ENCODE measurements at places on chromosomes 16 and 17.
A peak's percentile ranks its signal among the peaks of the same experiment; 100 is the strongest.

- no peak for DNase-seq
Observed at GRCh38 chr16:89115216-89115861, 21.7 kb downstream of the ACSF3 start.

DNA sequence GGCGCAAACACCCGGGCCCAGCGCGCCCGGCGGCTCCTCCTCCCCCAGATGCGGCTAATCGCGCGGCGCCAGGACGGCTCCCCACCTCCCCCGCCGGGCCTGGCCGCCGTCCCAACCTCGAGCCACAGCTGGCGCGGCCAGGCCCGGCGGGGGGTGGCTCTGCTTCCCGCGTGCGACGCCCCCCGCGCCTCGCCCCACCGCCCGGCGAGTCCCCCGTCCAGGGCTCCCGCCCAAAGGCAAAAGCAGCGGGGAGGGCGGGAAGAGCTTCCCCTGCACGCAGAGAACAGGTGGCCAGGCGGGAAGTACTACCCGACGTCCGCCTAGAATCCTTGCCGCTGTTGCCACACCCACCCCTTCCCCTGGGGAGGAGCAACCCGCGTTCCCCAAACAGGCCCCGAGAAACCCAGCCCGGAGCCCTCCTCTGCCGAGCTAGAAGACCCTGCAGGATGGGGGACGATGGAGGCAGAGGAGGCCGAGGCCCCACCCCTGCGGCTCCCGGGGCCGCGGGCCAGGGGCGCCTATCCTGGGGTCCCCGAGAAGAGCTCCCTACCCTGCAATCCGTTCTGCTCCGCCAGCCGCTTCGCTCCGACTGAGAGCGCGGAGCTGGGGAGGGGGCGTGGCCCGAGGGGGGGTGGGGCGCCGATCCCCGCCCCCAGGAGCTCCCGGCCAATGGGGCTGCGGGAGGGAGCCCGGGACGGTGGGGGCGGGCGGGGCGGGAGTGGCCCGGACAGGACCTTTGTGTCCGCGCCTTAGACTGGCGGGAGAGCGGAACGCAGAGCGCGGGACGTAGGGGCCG, at the start of gene CARHSP1:
Gene CARHSP1, minus strand, starts transcription at position 591 of the 796 bp plus-strand sequence. CDS start 9,678 bp downstream, outside the sequence.
- DNase-seq, result peak; percentile 93

- DNase-seq, result no peak
Observed at GRCh38 chr16:77225182-77225581, 26.0 kb downstream of the SYCE1L start.

DNA sequence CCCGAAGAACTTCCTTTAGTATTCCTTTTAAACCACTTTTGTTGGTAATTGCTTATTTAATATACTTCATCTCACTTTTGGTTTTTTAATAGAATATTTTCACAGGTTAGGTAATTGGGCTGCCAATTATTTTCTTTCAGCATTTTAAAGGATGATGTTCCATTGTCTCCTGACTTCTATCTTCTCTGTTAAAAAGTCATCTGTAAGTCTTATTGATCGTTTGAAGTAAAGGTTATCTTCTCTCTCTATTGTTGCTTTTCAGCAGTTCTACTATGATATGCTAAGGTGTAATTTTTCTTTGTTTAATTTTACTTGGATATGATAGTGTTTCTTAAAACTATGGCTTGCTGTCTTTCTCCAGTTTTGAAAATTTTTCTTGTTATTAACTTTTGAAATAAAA, 307.5 kb downstream of the MAP2K4 start:
- DNase-seq, result no peak

GRCh38 chr17:55316499-55316898, 51.7 kb downstream of the HLF start:
- DNase-seq, result no peak

DNA sequence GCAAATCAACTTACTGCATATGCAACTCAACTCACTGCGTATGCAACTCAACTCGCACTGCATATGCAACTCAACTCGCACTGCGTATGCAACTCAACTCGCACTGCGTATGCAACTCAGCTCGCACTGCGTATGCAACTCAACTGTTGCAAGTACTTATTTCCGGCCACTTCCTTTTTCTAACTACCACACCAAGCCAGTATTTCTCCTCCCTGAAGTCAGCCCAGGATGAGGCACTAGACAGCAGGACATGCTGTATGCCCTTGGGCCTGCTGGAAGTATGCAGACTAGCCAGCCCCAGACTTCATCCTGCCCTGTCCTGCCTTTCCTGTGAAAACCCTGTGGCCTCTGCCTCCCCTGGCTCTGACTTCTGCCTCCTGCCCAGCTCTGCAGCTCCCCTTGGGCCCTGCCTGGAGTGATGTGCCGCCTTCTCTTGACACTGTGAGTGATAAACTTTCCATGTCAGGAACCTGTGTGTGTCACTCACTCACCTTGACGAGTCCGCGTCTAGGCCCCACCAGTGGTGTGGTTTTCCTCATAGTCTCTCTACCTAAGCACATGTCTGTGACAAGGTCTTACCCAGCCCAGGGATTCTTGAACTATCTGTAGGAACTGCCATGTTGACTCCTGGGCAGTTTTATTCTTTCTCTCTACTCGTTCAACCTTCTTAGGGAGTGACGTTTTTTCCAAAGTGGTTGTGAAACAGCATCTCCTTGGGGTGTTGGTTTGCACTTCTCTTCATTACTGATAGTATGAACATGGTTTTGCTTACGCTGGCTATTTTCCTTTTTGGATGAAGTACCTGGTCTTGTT, 16.4 kb downstream of the ZNF778 start:
- no peak for DNase-seq

- DNase-seq, result no peak
Observed at GRCh38 chr17:79980246-79981043, 55.2 kb downstream of the TBC1D16 start.

DNA sequence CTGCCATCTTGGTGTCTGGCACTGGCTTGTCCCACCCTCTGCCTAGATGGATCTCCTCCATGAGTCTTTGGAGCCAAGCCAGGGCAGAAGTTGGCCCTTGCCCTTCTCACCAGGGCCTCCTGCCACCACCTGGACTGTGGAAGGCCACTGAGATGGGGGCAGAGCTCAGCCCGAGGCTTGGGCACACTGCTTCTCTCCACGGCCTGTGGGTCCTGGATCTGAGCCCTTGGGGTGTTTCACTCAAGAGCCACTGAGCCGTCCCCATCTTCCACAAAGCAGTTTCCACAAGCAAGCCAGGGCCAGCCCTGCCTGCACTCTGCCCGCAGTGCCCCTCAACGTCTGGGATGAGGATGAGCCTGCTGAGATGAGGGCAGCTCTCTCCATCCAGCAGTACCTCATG, 16.7 kb upstream of the CD300A start:
- no peak for DNase-seq

DNA sequence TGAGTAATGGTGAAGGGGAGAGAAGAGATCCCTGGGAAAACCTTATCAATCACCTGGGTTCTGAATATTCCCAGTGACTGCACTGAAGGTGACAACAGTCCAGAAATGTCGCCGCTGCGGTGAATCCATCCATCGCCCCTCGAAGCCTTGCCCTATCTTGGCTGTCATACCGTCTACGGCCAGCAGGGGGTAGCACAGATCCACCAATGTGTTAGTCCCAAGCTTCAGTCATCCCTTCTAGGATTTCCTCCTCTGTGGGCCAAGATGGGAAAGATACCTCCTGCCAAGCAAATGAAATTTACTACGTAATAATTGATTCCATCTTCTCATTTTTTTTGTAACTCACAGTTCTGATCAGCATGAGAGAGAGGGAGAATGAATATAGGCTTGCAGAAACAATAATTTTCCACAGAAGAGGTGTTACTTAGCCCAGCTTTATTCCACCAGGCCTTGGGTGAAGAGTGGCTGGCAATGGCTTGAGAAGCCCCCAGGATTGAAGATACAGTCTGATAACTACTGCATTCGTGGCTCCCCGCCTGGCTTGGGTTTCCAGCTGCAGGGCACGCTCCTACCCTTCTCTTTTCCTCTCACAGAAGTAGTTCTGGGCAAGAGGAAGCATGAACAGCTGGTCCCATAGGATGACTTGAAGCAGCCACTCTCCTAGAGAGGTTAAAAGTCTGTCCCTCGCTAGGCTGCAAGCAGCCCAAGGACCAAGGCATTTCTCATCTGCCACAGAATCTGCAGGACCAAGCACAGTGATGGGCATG, 2.6 kb upstream of the FMNL1 start:
- DNase-seq, result peak; percentile 83

GRCh38 chr17:1087381-1088241, 90.7 kb downstream of the TIMM22 start:
- peak; percentile 67 for DNase-seq

GRCh38 chr16:84483882-84484565, 20.4 kb downstream of the MEAK7 start:
- DNase-seq, result no peak

DNA sequence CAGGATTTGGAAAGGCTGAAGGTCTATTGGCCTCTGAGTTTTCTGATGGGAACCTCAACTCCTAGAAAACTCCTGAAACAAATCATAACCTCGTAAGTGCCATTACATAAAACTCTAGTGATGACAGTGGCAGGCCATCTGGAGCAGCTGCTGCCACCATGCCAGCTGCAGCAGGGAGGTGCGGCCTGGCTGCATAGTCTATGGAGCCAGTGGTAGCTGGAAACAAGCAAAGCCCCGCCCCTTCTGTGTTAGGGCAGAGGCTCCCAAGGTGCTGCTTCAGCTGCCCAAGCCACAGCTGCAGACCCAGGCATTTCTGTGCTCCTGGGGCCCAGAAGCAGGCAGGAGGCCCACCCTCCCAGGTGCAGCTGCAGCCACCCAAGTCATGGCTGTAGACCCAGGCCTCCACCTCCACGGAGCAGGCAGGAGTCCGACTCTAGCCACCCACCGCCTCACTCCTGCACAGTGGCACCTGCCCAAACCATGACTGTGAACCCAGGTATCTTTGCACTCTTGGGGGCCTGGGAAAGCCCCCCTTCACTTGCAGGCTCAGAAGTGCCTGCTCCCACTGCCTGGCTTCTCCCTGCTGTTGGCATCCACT, 254.1 kb upstream of the KCNJ16 start:
- DNase-seq, result no peak

DNA sequence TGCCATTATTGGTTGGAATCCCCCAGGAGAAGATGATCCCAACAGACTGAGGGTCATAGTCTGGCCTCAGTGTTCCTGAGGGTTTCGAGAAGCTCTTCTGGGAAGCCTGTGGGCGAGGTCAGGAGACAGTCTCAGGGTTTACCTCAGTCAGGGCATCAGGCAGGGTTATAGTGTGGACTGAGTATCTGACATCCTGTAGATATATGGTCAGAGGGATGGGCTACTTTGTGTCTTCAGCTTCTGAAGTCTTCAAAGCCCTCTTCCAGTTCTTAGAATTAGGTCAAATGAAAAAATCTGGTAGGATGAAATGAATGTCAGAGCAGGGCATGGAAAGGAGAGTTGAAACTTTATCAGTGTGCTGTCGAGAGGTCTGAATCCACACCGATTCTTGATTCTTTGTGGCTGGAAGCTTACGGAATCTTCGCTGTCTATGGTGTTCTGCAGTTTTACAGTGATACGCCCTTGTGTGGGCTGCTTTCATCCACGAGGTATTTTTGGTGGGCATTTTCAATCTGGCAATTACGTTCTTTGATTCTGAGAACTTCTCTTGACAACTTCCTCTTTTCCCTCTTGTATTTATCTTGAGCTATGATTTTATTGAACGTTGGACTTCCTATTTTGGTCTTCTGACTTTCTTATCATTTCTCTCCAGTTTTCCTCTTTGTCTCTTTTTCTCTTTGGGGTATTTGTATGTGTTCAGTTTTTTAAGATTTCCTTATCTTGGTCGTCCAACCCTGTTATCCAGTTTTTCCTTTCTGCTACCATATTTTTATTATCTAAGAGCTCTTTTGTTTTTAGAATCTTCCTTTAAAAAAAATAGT, 30.4 kb downstream of the BPTF start:
- no peak for DNase-seq

GRCh38 chr17:65548269-65548969, 13.0 kb downstream of the AXIN2 start:
- DNase-seq, result no peak

DNA sequence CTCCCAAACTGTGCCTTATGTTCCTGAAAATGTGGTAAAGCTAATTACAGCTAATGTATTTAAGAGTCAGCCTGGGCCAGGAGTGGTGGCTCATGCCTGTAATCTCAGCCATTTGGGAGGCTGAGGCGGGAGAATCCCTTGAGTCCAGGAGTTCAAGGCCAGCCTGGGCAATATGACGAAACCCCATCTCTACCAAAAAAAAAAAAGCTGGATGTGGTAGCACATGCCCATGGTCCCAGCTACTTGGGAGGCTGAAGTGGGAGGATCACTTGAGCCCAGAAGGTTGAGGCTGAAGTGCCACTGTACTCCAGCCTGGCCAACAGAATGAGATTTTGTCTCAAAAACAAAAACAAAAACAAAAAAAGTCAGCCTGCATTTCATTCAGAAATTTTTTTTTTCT, 33.2 kb upstream of the C17orf78 start:
- DNase-seq, result no peak

GRCh38 chr17:44760474-44761308, 1.9 kb downstream of the ADAM11 start:
- DNase-seq, result no peak

- no peak for DNase-seq
Observed at GRCh38 chr16:66220702-66221101, 145.8 kb upstream of the CDH5 start.

DNA sequence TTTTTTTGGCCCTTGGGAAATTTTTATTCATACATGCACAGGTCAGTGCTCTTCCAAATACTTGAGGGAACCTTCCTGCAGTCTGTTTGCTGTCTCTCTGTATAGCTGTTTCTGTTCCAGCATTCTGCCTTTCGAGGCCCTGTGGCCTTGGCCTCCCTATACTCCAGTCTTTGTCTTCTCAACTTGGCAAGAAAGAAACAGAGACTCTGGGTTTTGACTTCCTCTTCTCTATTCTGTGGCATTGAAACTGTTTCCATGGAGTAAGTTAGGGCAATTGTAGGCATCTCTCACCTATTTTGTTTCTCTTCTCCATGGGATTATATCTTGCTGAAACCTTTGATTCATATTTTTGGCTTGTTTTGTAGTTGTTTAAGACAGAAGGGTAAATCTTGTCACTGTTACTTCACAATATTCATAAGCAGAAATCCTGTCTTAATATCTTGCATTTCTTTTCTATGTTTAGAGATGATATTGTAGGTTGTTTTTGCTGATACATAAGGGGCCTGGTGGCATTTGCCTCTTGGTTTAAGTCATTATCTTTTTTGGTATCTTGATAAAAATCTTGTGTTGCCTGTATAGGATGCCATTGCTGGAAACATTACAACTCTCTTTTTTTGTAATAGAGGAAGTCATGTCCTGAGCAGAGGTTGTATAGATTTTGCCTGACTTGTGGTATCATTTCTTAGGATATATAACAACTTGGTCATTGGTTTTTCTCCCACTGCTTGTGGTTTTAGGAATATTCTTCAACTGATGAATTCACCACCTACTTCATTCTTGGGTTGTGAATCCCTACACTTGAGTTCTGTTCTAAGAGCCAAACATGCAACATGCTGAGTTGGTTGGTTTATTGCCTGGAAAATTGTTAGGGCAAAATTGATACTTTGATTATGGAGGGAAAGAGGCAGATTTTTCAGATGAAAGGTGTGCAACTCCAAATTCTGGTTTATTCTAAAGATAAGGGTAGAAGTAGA, 168.6 kb downstream of the FTO start:
- peak; percentile 90 for DNase-seq

DNA sequence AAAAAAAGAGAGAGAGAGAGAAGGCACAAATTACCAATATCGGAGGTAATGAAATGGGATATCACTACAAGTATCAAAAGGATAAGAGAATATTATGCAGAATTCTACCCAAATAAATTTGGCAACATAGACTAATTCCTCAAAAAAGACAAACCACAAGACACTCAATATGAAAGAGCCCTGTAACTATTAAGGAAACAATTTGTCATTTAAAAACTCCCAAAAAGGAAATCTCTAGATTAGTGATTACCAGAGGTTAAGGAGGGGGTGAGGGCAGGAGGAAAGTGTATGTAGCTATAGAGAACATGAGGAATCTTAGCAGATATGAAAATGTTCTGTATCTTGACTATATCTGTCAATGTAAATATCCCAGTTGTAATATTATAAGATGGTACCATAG, 54.0 kb downstream of the CFDP1 start:
- DNase-seq, result no peak
